ENCODE measurements at places on chromosomes 4 and X.

DNA sequence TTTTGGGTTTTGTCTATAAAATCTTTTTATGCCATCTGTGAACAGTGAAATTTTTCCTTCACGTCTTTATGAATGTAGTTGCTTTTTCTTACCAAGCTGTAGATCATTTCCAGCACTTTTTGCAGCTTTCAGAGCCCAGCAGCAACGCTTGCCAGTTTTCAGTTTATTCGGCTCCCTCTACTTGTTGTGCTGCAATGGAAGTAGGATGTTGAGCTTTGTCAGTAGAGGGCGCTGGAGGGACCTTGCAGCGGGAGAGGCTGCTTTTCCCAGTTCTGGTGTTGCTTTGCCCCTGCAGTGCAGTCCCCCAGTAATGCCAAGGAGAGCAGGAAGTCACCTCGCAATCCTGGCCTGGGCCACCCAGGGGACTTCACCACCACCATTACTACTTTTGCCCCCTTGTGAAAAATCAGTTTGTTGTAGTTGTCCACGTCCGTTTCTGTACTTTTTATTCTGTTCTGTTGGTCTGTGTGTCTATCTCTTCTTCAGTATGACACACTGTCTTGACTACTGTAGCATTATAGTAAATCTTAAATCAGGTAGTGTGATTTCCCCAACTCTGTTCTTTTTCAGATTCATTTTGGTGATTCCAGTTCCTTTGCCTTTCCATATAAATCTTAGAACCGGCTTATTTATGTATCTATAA lies 21.8 kb downstream of the CMC4 start:
- peak; percentile 63 for DNase-seq

DNA sequence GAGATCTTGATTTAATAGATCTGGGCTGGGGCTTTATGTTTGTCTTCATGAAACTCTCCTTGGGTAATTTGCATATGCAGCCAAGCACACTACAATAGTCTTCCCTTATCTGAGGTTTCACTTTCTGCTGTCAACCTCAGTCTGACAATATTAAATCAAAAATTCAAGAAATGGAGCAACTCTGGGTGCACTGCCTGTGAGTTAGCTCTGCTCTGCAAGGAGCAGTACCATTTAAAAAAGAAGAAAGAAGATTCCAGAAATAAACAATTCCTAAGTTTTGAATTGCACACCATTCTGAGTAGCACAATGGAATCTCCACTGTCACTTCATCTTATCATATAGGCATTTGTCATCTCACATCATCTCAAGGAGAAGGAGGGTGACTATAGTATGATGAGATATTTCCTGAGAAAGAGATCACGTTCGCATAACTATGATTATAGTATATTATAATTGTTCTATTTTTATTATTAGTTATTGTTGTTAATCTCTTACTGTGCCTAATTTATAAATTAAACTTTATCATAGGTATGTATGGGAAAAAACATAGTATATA lies 9.4 kb downstream of the FNIP2 start:
- DNase-seq = no peak

- no peak for DNase-seq
These were observed 261.2 kb downstream of the MAPK10 start for GRCh38 chr4:86098691-86099090.

GRCh38 chr4:36310793-36311192 lies 29.4 kb downstream of the DTHD1 start:
- DNase-seq = peak; percentile 69

- no peak for DNase-seq
These were observed 44.0 kb downstream of the GYG2 start for GRCh38 chrX:2872671-2873277.

DNA sequence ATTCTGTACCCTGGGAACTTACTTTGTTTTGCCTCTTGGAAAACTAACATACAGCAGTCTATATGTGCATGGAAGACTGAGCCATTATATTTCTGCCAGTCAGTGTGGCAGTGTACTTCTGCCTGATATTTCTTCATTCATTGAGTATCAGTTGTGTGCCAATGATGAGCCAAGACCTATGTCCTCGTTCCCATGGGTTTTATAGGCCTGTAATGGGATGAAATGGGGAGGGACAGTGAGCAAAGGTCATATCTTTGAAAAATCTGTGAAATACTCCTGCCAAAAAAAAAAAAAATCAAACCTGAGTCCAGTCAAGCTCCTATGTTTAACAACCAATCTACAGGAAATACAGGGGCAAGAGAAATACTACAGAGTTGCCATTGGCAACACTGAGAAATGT lies 9.1 kb downstream of the NSD2 start:
- DNase-seq = no peak

DNA sequence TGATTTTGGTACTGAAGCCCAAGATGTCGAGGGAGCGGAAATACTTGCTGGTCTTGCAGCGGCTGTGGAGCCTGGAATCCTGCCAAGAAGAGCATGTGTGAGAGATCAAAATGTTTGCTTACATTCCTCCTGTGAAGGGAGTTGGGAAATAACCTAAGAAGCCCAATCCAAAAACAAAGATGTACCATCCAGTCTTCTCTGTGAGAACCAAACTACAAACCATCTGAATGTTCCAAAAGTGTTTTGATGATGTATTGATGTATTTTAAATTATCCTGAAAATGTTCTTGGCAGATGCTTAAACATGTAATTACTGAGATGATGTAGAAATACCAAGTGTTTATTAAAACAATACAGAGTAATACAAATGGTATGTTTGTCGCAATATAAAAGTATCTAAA lies 10.1 kb upstream of the ADH1A start:
- DNase-seq = peak; percentile 18

DNA sequence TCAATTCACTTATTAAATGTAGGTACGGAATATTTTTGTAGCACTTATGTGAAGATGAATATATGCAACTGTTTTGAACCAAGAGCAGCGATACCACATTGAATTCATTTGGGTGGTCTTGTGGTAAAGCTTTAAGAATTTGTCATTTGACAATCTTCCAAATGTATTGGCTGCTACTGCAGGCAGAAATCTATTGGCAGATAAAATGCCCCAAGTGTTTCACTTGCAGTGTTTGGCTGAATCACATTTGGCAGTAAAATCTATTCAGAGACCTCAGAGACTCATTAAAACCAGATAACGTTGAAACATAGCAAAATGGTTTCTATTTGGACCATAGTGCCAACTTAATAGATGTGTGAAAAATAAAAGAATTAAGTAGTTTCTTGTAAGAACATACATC lies 303.4 kb downstream of the FGF13 start:
- DNase-seq = no peak

DNA sequence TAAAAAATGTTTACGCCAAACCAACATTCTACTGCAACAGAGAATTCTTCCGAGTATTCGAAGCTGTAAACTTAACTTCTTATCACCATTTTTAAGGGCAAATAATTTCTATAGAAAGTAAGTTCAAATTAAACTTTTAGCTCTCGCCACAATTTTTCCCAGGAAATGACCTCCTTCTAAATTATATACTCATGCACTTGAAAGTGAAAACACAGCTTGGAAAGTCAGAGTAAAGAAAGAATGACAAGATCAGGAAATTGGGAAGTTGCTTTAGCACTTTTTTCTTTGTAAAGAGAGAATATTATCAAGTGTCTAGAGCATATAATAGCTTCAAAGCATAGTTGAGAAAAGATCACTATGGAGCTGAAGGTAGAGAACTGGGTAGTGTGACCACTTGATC lies 1.2 kb downstream of the CYBB start:
- no peak for DNase-seq

GRCh38 chr4:126906466-126906865 lies 726.3 kb upstream of the INTU start:
- DNase-seq = no peak

- no peak for DNase-seq
These were observed 14.8 kb upstream of the CUL4B start for GRCh38 chrX:120575379-120576114.

GRCh38 chr4:9409793-9410192 lies 34.4 kb upstream of the DEFB131A start:
- DNase-seq = no peak

- DNase-seq = no peak
These were observed 81.1 kb downstream of the DLG3 start for GRCh38 chrX:70525733-70526132.

- DNase-seq = no peak
These were observed 31.1 kb downstream of the ART3 start for GRCh38 chr4:76105652-76106051.

- DNase-seq = no peak
These were observed 1.8 kb downstream of the PLXNA3 start for GRCh38 chrX:154459832-154460231.

DNA sequence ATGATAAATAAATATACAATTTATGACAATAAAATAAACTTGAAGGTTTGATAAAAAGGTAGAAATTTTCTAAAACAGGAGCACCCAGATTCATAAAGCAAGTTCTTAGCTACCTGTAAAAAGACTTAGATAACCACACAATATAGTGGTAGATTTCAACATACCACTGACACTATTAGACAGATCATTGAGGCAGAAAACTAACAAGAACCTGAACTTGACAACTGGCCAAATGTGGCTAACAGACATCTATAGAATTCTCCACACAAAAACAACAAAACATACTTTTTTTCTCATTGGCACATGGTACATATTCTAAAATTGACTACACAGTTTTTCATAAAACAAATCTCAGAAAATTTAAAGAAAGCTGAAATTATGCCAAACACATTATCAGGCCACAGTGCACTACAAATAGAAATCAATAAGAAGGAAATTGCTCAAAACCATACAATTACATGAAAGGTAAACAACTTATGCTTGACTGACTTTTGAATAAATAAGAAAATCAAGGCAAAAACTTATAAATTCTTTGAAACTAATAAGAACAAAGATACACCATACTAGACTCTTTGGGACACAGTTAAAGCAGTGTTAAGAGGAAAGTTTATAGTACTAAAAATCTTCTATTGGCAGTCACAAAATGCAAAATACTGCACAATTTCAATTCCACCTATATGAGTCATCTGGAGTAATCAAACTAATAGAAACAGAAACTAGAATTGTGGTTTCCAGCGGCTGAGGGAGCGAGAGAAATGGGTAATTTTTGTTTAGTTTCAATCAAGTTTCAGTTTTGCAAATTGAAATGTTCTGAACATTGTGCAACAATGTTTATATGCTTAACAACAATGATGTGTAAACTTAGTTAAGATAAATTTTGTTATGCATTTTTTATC lies 925.6 kb downstream of the SH3BGRL start:
- no peak for DNase-seq

- DNase-seq = no peak
These were observed 151.4 kb upstream of the USP9X start for GRCh38 chrX:40933706-40934425.

GRCh38 chrX:97682991-97683840 lies 799.5 kb downstream of the RPA4 start:
- no peak for DNase-seq

DNA sequence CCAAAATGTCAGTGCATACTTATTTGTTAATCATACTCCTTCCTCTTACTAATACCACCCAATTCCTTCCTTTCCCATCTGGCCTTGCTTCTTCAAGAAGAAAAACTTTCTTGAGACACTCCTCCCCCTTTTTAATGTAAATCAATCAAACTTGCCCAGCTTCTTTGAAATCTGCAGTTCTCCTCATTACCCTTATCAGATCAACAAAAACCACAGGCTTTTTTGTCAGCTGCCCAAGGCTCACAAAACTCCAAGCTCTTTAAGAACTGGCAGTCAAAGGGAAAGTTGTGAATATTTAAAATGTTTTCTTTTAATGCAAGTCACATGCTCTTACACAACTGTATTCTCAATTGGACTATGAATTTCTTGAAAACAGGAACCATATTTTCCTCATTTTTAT lies 11.3 kb upstream of the MYOZ2 start:
- DNase-seq = no peak

- no peak for DNase-seq
These were observed 120.2 kb upstream of the BANK1 start for GRCh38 chr4:101670370-101670769.

DNA sequence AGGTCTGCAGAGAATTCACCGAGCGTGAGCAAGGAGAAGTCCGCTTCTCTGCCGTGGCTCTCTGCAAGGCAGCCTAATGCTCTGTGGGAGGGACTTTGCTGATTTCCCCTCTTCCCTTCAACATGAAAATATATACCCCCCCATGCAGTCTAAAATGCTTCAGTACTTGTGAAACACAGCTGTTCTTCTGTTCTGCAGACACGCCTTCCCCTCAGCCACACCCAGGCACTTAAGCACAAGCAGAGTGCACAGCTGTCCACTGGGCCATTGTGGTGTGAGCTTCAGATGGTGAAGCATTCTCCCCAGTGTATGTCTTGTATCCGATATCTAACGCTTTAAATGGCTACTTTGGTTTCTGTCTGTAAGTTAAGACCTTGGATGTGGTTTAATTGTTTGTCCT lies 11.3 kb downstream of the UCHL1 start:
- DNase-seq = no peak

- no peak for DNase-seq
These were observed 41.9 kb upstream of the FRAS1 start for GRCh38 chr4:78014889-78015886.

GRCh38 chr4:105208561-105208960 lies 61.9 kb downstream of the TET2 start:
- no peak for DNase-seq

DNA sequence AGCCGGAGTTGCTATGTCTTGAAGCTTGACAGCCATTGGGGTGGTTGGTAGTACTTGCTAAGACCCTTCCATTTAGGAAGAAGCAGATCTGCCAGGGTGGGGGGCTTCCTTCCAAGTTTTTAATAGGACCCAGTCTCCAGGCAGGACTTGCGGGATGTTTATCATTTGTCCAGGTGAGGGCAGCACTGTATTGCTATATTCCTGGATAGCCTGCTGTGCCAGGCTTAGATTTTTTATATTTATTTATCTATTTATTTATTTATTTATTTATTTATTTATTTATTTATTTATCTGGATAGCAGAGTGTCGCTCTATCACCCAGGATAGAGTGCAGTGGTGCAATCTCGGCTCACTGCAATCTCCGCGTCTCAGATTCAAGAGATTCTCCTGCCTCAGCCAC lies 87.4 kb upstream of the CT45A1 start:
- no peak for DNase-seq

DNA sequence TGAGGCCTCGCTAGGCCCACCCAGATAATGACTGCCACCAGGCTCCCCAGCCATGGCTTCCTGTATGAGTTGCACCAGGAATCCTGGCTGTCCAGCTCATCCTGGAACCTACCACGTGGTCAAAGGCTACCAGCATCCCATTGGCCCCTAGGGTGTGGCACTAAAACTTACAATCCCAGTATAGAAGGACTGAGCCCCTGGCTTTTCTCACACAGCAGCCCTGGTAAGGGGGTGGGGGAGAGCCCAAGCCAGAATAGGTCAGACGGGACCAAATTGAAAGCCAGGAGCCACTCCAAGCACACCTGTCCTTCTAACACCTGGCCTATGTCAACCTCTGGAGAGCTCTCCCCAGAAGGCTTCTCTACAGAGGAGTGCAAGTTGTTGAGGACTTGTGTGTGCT lies 269.3 kb upstream of the AGTR2 start:
- DNase-seq = no peak

DNA sequence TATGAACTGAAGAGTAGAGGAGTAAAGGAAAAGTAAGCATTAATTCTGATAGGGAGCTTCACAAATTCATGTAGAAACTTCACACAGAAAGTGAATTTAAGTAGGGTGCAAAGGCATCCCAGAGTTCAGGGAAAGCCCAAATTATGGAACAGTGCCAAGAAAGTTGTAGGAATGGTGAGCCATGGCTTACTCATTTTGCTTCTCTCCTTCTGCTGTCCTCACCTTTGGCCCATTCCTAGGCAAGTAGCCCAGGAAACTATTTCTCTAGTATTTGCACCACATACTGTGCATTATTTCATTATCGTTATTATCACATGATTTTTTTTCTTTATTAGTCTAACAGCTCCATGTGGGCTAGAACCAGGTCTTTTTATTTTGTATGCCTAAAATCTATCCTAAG lies 34.9 kb upstream of the IL1RAPL1 start:
- DNase-seq = no peak
